Activated naive CD8-positive, alpha-beta T cell treated with anti-CD3 and anti-CD28 coated beads, Interleukin-2, amount 10 ng/mL, durations not matched to agents 7 days and 5 days (primary cell): ENCODE measurements at places on chromosomes 12 and 14.

GRCh38 chr14:78758333-78758732, 588.2 kb downstream of the NRXN3 start:
- no peak for DNase-seq
- H3K4me3 ChIP-seq, result no peak overlapping the region
- no peaks in the 10 kb centered on the region for H3K4me1 ChIP-seq
- peaks cover 2% of the 10 kb centered on the region for H3K27me3 ChIP-seq

- H3K4me3 ChIP-seq, result no peak overlapping the region
- no peak overlapping the region for H3K27ac ChIP-seq
- peaks cover 56% of the 10 kb centered on the region for H3K36me3 ChIP-seq
- H3K27me3 ChIP-seq, result no peaks in the 10 kb centered on the region
Measured at GRCh38 chr14:94059998-94060397, 21.0 kb downstream of the DDX24 start.

DNA sequence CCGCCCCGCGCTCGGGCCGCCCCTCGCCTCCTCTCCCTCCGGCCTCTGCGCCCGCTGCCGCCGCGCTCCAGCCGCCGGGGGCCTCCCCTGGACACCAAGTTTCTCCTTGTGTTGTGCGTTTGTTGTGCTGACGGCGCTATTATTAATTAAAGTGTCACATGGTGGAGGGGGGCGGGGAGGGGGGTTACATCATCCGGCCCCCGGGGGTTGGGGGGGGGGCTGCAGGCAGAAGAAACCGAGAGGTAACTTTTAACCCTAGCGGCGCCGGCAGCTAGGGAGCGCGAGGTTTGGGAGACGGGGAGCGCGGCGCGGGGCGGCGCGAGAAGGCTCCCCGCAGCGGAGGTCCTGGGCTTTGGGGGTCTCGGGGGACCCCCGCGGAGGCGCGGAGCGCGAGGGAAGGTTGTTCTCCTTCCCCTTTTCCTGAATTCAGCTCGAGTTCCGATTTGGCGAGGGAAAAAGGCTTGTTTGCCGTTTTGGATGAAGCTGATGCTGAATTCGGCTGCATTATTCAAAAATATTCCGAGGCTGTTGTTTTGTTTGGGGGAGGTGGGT, at the start of gene HRK:
Gene HRK, minus strand, starts transcription at position 117 of the 552 bp plus-strand sequence. CDS start 134 bp downstream, outside the sequence.
- DNase-seq, result no peak
- H3K4me3 ChIP-seq, result peak within 1 kb of the TSS; percentile 84
- H3K4me1 ChIP-seq, result peaks cover 28% of the 10 kb centered on the region
- no peak within 1 kb of the TSS for H3K27ac ChIP-seq
- H3K36me3 ChIP-seq, result no peaks in the 10 kb centered on the region
- peaks cover 84% of the 10 kb centered on the region for H3K27me3 ChIP-seq

- H3K4me3 ChIP-seq, result no peak overlapping the region
- H3K27ac ChIP-seq, result no peak overlapping the region
- no peak for DNase-seq
Measured at GRCh38 chr14:99626041-99626648, 18.8 kb upstream of the HHIPL1 start.
